ENCODE measurements at places on chromosomes 7 and 10. TPM values are rescaled to one million over a fixed set of nuclear protein-coding genes. Genes with fewer than 3 reads are reported as not detected.

- DNase-seq: no peak
Observed at GRCh38 chr10:131762789-131763696, 137.8 kb upstream of the PPP2R2D start.

- no peak for DNase-seq
Observed at GRCh38 chr7:131145770-131146169, 181.9 kb upstream of the MKLN1 start.

The TBX20 gene
- polyA plus RNA-seq: not detected

GRCh38 chr10:44385696-44386441, 972 bp upstream of the CXCL12 start:
- DNase-seq: peak; percentile 75

The PDK4 gene
- polyA plus RNA-seq: 12.8 TPM

- DNase-seq: no peak
Observed at GRCh38 chr10:1199897-1200721, 143.9 kb downstream of the WDR37 start.

GRCh38 chr7:112744818-112745217, 45.4 kb downstream of the TMEM168 start:
- no peak for DNase-seq

The LRIT1 gene
- polyA plus RNA-seq: not detected

DNA sequence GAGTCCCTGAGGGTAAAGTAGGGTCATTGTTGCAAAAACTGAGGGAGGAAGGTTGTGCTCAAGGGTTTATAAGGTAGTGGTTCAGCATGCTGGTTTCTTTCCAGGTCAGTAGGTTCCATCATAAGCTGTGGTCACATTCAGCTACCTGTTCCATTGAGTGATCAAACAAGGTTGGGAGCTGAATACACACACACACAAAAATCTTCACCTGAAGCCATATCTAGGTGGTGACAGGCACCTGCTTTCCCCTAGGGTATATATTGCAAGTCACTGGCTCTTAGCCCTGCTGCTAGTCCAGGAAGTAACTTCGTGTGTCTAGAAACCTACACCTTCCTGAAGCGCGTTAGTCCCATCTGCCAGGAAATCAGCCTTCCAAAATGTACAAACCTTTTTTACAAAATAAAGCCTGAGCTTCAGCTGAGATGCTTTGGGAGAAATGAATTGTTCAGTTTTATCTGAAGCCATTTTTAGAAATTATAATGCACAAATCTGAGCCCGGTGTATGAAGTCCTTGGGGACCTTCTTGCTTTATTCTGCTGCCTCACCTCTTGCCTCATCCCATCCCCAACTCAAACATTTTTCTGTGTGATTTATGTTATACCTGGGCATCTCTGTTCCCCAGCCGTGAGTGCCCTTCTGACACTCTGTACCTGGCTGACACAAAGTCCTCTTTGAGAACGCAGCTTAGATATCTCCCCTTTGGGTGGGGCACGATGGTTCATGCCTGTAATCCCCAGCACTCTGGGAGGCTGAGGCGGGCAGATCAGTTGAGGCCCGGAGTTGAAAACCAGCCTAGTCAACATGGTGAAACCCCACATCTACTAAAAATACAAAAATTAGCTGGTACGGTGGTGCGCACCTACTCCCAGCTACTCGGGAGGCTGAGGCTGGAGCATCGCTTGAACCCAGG, 10.6 kb upstream of the LAMTOR4 start:
- DNase-seq: no peak

- DNase-seq: peak; percentile 22
Observed at GRCh38 chr7:82740246-82740848, 296.8 kb upstream of the CACNA2D1 start.

The PIP gene
- not detected for polyA plus RNA-seq

GRCh38 chr7:112640685-112641084, 149.5 kb downstream of the TMEM168 start:
- DNase-seq: no peak

- no peak for DNase-seq
Observed at GRCh38 chr10:57468894-57469432, 798.7 kb downstream of the IPMK start.

The DAGLB gene
- 13.9 TPM for polyA plus RNA-seq

DNA sequence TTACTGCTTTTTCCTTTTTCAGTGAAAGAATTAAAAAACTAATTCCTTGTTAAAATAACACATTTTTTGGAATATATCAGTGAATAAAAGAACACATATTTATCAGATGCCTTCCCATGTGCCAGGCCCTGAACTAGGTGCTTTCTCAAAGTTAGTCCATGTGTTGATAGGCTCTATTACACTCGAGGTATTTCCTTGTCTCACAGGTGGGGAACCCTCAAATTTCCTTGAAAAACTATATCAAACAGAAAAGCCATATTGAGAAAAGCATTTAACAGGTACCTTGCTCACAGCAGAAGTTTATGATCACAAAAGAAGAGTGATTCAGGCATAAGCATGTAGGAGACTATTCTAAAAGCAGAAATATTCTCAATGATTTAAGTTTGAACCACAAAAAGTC, 75.6 kb upstream of the OGDHL start:
- no peak for DNase-seq

The TRPV5 gene
- 0.08 TPM for polyA plus RNA-seq

DNA sequence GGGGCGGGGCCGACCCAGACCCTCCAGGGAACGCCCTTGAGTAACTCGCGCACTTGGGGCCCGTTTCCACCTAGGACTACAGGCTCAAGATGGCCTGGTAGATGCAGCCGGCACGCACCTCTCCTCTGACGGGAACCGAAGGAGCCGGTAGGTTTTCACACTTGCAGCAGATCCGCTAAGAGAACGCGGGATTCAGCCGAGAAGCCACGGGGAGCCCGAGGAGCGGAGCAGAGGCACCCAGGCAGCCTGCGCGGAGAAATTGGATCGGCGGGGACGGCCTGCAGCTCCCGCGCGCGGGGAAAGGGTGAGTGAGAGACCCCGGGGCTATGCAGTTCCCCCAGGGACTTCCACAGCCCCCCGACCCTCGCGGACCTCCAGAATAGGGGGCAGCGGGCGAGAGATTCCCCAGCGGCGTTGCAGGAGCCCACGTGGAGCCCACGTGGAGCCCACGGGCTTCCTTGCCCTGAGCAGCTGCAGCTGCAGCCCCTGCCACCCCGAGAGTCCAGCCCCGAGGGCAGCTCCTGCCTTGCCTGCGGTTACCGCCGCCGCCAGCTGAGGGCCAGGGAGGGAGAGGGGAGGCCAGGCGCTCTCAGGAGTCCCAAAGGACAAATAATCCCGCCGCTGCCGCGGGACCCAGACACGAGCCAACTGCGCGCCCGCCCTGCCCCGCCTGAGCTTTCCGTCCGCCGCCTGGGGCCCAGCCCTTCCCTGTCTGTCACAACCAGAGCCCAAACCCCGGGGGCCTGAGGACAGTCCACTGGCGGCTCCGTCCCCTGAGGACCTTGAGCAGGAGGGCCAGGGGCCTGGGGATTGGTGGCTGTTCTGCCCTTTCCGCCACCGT, 13.1 kb downstream of the IFT22 start:
- DNase-seq: no peak

DNA sequence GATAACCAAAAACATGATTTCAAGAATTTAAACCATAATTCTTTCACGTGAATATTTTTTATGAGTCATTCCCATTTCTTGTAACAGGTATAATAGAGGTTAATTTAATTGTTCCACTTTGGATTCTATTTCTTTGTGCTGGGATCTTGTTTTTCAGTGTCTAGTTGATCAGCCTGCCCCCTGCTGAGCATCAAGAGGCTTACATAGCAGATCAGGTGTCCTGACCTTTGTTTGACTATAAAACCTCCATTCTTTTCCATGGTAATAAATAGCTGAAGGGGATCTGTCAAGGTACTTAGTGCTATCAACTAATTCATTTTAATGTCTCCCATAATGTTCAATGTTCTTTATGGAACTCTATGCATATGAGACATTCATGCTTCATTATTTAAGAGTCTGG, 4.9 kb downstream of the COL17A1 start:
- no peak for DNase-seq

The CCDC71L gene
- 4.3 TPM for polyA plus RNA-seq

- DNase-seq: no peak
Observed at GRCh38 chr7:27263781-27264180, 21.2 kb downstream of the EVX1 start.

The DLX6 gene
- not detected for polyA plus RNA-seq

The PNLIP gene
- not detected for polyA plus RNA-seq

GRCh38 chr10:102601639-102602038, 42.6 kb upstream of the TRIM8 start:
- no peak for DNase-seq

DNA sequence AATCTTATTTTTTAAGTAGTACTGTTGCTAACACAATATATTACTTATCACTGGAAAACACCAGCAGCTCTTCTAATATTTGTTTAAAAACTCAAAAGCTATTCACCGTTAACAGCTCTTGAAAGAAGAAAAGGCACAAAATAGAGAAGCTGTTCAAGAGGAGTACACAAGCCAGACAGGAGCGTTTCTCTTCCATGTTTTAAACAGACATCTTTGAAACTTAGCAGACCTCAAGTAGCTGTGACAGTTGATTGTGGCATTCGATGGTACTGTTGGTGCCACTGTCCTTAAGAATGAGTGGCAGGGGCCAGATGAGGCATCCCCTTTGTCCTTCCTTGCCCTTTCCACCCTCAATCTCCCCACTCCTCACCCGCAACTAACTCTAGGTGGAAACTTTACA, 81.6 kb upstream of the PRR15 start:
- no peak for DNase-seq

GRCh38 chr10:124685261-124685660, 58.9 kb downstream of the FAM53B start:
- DNase-seq: peak; percentile 50

The DNAJC12 gene
- 7.4 TPM for polyA plus RNA-seq

GRCh38 chr10:22601618-22602017, 112.8 kb downstream of the PIP4K2A start:
- no peak for DNase-seq

The SPDYE3 gene
- polyA plus RNA-seq: 4.6 TPM

The SLC13A4 gene
- 0.76 TPM for polyA plus RNA-seq

DNA sequence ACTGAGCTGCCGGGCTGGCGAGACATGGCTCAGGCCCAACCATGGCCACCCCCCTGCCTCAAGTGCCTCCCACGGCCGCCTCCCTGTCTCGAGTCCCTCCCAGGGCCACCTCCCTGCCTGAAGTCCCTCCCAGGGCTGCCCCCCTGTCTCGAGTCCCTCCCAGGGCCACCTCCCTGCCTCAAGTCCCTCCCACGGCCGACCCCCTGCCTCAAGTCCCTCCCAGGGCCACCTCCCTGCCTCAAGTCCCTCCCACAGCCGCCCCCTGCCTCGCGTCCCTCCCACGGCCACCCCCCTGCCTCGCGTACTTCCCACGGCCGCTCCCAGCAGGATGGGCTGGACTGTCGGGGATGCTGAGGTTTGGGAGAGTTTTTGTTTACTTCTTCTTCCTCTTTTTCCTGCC, 462.5 kb downstream of the PTPRN2 start:
- DNase-seq: no peak

GRCh38 chr10:62610649-62611229, 193.8 kb upstream of the ADO start:
- peak; percentile 26 for DNase-seq

The IDI2 gene
- polyA plus RNA-seq: not detected

DNA sequence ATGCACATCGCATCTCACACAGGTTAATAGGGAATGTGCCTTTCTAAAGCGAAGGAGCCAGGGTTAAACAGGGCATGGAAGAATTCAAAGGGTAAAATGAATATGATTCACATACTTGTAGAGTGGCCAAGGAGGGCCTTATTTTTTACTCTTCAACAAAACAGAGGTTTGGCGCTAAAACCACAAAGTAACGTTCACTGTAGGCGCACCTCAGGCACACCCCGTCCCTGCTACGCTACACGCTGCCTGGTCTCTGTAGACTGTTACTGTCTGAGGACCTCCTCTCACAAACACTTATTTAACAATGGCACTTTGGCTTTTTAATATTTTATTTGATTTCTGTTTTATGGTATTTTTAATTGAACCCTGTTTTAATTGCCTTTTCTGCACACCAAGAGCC, 462.1 kb upstream of the GALNT17 start:
- no peak for DNase-seq

GRCh38 chr7:39341083-39341482, 225.1 kb upstream of the YAE1 start:
- DNase-seq: no peak

GRCh38 chr7:4607311-4607729, 74.8 kb upstream of the FOXK1 start:
- DNase-seq: no peak

DNA sequence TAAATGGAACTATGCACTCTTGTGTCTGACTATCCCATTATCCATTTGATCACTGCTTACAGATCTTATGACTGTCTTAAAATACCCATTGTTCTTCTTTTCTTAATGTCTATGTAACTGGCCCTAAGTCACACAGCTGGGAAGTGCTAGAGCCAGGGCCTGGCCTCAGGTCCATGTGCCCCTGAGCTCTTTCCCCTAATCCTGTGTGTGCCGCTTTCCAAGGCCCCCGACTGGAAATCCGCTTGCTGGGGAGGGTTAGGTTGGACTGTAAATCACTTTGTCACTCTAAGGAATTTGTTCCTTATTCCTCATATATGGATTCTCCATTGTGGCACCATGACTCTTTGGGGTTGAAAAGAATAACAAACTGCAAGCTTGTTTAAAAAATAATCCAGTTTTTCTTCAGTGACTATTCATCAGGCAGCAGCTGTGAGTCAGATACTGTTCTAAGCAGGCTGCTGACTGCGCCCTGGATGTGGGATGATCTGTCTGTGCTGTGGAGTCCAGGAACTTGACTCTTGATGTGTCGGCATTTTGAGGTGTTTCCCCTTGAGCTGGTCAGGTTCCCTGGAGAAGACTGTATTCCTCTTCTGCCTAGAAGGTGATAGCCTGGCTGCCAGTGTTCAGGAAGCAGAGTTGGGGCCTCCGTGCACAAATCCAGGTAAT, 236.3 kb downstream of the SDK1 start:
- DNase-seq: no peak

The GRM8 gene
- 0.30 TPM for polyA plus RNA-seq

DNA sequence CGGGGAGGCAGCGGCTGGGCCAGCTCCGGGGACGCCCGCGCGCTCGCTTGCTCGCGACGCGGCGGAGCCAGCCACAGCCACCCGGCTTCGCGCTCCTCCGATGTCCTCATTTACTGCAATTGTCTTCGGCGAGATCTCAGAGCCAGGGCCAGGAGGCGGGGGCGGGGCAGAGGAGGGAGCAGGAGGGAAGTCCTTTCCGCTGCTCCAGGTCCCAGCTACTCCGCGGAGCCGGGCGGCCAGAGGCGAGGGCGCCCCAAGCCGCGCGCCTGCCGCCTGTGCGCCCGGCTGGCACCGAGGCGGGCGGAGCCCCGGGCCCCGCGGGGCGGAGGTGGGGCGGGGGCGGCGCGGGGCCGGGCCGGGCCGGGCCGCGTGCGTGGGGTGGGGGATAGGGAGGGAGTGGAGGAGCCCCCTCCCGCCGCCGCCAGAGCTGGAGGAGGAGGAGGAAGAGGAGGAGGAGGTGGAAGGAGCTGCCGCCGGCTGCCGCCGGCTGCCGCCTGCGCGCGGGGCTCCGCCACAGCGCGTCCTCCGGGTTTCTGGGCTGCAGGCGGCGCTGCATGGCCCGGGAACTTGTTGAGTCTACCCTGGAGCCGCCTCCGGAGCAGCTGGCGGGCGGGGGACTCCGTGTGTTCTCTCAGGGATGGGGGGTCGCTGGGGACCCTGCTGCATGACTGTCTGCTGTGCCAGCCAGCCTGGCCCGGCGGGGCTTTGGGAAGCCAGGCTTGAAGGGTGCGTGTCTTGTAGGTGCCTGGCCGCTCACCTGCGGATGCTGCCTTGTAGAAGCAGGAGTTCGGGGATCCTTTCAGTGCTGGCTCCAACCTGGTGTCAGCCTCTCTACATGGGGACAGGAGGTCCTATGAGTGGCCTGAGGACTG, at the start of gene INSYN2A:
INSYN2A (minus strand) TSS at position 310 of the 872 bp plus-strand sequence. CDS start 20,196 bp downstream, outside the sequence.
- peak; percentile 86 for DNase-seq

- no peak for DNase-seq
Observed at GRCh38 chr7:135761751-135762488, 13.3 kb upstream of the FAM180A start.

The ITPRID1 gene
- polyA plus RNA-seq: 0.88 TPM

The NME8 gene
- 0.43 TPM for polyA plus RNA-seq

The ADO gene
- 13.0 TPM for polyA plus RNA-seq

The HMX3 gene
- not detected for polyA plus RNA-seq

Data from muscle of back (tissue), 13 donors.